ENCODE measurements at places on chromosomes 6 and 20.

GRCh38 chr6:91198588-91199255, 611.9 kb upstream of the MAP3K7 start:
- no peak for DNase-seq

DNA sequence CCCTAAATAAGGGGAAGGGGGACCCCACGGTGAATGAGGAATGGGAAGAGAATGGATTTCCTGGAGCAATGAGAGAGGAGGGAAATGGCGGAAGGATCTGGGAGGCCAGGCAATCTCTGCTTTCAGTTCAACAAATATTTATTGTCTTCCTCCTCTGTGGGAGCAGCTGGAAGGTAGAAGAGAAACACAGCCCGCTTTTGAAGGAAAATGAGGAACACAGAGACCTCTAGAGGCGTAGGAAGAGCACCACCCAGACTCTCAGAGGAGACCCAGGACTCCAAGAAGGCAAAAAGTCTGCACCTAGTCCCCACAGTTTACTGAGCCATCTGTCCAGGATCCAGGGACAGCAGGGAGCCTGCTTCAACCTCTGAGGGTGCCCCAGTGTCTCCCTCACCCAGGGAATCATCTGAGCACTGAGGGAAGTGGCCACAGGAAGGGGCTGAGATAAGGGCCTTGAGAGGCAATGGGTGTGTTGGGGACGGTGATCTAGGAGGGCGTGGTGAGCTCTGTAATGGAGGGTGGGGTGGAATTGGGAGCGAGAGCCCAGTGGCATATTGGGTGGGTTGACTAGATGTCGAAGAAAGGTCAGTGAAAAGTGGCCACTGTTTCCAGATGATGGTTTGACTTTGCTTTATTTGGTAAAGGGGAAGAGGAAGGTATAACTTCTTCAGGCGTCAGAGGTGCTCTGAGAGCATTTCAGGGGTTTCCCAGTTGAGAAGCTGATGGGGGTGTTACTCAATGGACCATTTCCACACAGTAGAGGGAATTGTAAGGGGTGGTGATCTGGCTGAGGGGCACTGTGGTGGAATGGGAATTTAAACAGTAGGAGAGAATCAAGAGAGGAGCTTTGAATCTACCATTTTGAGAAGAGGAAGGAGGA, 610 bp downstream of the PSORS1C1 start:
- DNase-seq, result no peak

GRCh38 chr6:69936674-69937363, 70.5 kb downstream of the COL19A1 start:
- DNase-seq, result no peak

DNA sequence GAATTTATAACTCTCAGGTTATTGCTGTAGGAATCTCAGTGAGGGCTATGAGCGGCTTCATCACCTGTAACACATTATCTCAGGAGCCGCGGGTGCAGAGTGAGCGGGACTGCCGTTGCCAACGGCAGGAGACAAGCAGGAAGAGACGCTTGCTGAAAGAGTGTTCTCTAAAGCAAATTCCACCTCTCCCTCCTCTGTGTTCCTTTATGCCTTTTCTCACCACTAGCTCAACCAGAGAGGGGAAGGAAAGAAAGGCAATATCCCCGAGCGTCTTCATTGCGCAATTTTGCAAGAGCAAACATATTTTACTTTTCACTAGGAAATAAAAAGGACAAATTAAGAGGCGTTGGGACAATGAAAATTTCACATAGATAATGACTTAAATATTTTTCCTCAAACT, 185.2 kb upstream of the EXOC2 start:
- DNase-seq, result no peak

GRCh38 chr20:41317546-41318270, at the start of gene ZHX3:
Gene ZHX3, minus strand, starts transcription at chr20:41317731. Its CDS starts 112,815 bp downstream, at chr20:41204916.
- peak; percentile 96 for DNase-seq

- DNase-seq, result no peak
Measured at GRCh38 chr20:25376236-25376635, 14.4 kb downstream of the ABHD12 start.

DNA sequence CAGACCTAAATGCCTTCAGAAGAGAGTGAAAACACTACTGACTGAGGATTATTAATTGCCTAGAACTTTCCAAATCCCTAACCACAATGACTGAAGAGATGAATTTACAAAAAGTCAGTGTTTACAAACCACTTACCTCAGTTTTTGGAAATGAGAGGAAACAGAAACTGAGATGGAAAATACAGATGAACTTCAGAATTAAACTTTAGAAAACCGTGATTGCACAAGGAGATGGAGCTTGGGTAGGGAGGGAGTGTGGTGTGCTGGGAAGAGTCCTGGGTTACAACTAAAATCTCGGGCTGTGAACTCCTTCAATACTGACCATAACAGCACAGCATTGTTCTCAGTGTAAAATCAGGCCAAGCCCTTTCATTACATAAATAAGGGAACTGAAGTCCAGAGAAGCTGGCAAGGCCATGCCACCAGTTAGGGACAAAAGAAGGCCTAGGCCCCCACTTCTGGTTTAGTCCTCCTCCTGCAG, 4.0 kb downstream of the ELMO2 start:
- no peak for DNase-seq

DNA sequence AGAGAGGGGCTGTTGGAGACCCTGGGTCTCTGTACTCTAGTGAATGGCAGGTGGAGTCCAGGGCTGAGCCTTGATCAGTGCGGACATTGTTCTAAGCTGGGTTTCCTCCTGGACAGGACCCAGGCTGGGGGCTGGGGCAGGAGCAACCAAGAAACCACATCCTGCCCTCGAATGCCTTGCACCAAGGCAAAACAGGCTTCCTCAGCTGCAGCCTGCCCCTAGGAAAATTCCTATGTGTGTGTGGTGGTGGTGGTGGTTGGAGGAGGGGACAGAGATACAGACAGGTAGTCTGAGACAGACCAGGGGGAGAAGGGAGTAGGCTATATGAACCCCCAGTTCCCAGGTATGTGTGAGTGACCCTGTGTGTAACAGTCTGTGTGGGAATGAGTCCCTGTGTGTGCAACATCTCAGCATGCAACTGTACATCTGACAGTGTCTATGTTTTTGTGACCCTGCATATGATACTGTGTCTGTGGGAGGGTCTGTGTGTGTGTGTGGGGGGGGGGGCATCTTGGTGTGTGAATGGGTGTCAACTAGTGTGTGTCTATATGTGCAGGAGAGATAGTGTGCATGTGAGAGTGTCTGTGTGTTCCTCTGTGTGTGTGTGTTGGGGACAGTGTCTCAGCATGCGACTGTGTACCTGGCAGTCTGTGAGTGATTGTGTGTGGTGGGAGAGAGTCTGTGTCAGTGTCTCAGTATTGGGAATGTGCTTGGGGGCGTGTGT, 3.0 kb downstream of the GLP1R start:
- DNase-seq, result no peak

- DNase-seq, result no peak
Measured at GRCh38 chr6:152301021-152301764, 336.0 kb downstream of the SYNE1 start.

GRCh38 chr6:84581494-84582259, 182.7 kb downstream of the TBX18 start:
- no peak for DNase-seq

DNA sequence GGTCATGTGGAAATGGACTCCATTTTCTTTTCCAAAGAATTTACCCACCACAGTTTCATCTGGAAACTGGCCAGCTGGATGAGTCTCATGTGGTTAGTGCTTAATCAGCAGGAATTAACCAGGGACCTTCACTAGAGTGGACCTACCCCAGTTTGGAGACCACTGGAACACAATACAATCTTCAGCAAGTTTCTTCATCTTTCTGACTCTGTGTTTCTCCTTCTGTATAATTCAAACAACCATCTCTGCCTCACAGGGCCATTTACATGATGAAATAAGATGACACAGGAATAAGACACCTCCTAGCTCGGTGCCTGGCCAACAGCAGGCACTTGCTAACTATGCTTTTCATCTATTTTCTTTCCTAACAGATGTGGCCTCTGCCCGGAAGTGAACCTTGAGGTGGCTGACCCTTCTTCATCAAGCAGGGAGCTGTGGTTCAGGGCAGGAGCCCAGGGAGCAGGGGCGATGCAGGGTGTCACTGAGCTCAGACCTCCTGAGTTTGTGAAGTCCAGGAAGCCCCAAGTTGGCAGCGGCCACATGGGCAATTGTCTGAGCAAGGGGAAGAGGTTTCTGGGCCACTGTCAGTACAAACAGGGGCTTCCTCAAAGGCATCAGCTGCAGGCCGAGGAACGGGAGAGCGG, 98.8 kb downstream of the SOD2 start:
- DNase-seq, result no peak

GRCh38 chr6:16774437-16774836, 13.2 kb upstream of the ATXN1 start:
- no peak for DNase-seq

DNA sequence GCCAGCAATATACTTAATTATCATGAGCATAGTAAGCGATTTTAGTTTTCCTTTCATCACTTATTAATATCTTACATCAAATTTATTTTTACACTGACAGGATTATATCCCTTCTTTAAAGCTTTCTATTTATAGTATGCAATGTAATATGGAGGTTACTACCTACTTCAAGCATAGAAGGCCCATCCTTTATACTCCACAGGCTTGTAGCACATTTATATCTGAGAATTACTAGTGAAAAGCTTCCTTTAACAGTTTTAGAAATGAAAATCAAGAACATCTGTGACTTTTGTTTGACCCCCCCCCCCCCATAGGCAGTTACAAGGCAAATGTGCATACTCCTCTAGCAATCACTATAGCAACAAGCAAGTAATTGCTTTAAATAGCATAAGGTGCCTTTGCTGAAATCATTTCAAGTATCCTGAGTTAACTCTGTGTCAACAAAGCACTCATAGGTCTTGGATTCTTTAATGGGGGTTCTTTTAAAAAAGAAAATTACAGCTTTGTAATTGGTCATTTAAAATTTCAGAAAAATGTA, 917.7 kb downstream of the PHF3 start:
- no peak for DNase-seq

GRCh38 chr6:46015119-46015968, at the start of gene CLIC5:
Gene CLIC5, minus strand, starts transcription at chr6:46015860. Its CDS starts 318 bp downstream, at chr6:46015542.
- peak; percentile 36 for DNase-seq

GRCh38 chr6:78701407-78701806, 165.9 kb upstream of the IRAK1BP1 start:
- DNase-seq, result no peak

DNA sequence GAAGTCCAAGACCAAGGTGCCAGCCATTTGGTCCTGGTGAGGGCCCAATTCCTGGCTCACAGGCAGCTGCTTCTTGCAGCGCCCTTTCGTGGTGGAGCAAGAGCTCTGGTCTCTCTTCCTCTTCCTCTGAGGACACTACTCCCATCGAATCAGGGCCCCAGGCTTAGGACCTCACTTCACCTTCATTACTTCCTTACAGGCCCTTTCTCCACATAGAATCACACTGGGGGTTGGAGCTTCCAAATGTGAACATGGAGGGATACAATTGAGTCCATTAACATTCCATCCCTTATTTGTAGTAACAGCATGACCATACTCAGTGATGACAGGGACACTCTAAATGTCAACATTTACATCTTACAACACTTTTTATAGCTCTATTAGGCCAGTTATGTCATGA, 2.3 kb downstream of the RAMACL start:
- no peak for DNase-seq

GRCh38 chr6:138592749-138593123, 93.4 kb upstream of the NHSL1 start:
- DNase-seq, result no peak

DNA sequence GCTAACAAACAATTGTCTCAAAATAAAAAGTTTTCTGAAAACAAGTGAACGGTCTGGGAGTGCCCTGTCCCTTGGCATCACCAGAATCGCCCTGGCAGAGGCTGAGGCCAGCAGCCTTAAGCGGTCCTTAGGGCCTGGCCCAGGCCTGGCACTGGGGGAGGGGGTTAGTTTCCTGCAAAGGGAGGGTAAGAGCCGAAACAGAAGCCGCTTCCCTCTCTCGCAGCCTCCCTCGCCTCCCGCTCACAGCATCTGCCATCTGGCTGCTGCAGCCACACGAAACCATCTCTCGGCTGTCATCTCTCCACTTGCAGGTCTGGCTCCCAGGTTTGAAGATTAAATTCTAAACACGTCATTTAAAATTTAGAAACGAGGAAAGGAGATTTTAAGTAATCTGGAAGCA, 31.5 kb downstream of the PMEPA1 start:
- no peak for DNase-seq

- no peak for DNase-seq
Measured at GRCh38 chr6:37669887-37670437, 27.7 kb downstream of the MDGA1 start.

GRCh38 chr6:134774201-134774638, 175.7 kb downstream of the ALDH8A1 start:
- DNase-seq, result no peak

- DNase-seq, result no peak
Measured at GRCh38 chr20:50405915-50406609, 104.1 kb upstream of the PTPN1 start.

- no peak for DNase-seq
Measured at GRCh38 chr6:111122458-111123286, 35.4 kb downstream of the SLC16A10 start.

DNA sequence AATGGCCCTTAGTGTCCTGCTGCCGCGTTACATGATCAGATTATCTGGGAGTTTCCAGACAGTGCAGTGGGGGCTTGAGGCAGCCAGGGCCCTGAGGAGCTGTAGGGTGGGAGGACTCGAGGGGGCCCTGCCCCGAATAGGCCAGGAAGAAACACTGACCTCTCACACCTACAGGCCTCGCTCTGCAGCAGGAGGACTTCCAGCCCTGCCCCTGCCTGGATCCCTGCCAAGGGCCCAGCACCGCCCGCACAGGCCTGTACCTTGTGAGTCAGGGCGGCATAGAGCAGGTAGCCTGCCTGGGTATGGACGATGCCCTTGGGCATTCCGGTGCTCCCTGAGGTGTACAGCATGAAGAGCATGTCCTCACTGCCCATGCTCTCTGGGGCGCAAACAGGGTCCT, 30.1 kb upstream of the APMAP start:
- DNase-seq, result no peak

DNA sequence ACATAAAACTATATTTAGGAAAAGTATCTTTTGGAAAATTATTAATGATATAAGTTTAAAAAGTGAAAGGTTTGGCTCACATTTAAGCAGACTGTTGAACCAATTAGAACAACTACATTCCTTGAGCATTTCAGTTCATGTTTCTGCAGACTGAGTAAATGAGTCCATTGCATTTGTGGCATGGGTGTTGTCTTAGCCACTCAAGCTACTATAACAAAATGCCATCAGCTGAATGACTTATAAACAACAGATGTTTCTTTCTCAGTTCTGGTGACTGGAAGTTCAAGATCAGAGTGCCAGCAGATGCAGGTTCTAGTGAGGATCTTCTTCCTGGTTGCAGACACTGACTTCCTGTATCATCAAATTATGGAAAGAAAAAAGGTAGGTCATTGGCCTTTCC, 67.1 kb upstream of the SLC2A12 start:
- no peak for DNase-seq

DNA sequence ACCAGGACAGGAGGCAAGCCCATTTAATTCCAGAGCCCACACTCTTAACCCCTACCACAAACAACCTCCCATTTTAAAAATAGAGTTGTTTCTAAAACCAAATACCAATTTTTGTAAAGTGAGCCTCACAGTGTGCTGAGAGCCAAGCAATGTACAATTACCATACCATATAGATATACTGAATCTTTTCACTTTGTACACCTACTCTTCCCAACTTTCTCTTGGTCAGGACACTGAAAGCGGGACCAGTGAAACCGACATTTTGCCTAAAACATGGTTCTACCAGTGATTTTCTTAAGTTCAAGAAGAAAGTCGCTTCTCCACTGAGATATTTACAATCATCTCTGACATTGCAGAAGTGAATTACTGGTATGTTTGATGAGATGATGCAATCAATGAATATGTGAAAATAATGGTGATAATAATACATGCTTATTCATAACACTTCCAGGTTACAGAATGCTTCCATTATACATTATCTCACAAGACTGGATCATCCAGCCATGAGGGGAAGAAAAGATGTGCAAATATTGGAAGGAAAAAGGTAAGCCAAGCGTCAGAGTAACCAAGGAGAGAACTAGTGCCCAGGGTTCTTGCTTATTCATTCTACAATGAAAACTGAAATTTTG, 74.1 kb downstream of the HIVEP2 start:
- no peak for DNase-seq

Data from stimulated activated CD4-positive, alpha-beta T cell treated with anti-CD3 and anti-CD28 coated beads, Interleukin-2, amount 100 ng/mL, for 24 hours (primary cell).